Spinal cord (tissue), 10 donors: ENCODE measurements at places on chromosomes 16 and 17. TPM values are rescaled to one million over a fixed set of nuclear protein-coding genes. Genes with fewer than 3 reads are reported as not detected.

The KRT31 gene
- 0.15 TPM for polyA plus RNA-seq

GRCh38 chr16:85821390-85822135 lies 22.1 kb downstream of the COX4I1 start:
- no peak for DNase-seq

- no peak for DNase-seq
These were observed 193.2 kb upstream of the TNRC6C start for GRCh38 chr17:77765292-77765691.

The INPP5K gene
- polyA plus RNA-seq = 38.9 TPM

The LPO gene
- 0.83 TPM for polyA plus RNA-seq

DNA sequence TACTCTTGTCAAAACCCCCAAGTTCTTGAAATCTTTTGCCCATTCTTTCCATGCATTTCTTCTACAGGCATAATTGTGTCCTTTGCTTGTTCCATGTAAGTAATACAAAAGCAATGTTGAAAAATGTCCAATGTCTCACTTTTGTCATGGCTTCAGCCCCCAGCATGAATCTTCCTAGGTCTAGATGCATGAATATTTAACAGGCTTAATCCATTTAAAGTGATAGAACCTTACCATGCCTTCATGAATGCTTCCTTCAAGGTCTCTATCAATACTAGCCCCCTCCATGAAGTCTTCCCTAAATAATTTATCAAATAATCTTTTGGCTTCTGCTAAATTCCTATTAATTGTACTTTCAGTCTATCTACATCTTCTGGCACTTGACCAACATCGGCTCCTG lies 46.1 kb upstream of the ANKFY1 start:
- no peak for DNase-seq

The TEX19 gene
- not detected for polyA plus RNA-seq

- DNase-seq = no peak
These were observed 25.4 kb downstream of the CRAMP1 start for GRCh38 chr16:1637526-1637925.

The RPL19 gene
- 1,292 TPM for polyA plus RNA-seq

GRCh38 chr16:8572919-8573724 lies 17.2 kb downstream of the TMEM114 start:
- no peak for DNase-seq

GRCh38 chr16:67395105-67395457 lies 1.8 kb upstream of the TPPP3 start:
- no peak for DNase-seq

GRCh38 chr16:54911079-54911478 lies 19.6 kb upstream of the IRX5 start:
- DNase-seq = no peak

DNA sequence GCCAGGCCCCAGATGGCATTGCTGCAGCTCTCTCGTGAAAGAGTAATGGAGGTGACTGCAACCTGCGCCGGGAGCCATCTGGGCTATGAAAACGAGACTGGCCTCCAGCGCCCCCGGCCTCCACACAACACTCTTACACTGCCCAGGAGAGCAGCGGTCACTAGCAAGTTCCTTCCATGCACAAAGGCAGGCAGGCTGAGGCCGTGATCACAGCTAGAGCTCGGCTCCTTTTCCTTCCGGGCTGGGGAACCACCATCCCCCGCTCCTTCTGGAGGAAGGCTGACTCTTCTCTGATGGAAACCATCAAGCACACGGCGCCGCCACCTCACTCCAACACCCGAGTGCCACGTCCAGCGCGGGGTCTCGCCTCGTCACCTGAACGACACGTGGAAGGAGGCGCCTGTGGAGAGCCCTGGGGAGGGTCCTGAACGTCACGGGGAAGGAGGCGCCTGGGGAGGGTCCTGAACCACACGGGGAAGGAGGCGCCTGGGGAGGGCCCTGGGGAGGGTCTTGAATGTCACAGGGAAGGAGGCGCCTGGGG lies 61.9 kb downstream of the KLHDC4 start:
- DNase-seq = no peak

DNA sequence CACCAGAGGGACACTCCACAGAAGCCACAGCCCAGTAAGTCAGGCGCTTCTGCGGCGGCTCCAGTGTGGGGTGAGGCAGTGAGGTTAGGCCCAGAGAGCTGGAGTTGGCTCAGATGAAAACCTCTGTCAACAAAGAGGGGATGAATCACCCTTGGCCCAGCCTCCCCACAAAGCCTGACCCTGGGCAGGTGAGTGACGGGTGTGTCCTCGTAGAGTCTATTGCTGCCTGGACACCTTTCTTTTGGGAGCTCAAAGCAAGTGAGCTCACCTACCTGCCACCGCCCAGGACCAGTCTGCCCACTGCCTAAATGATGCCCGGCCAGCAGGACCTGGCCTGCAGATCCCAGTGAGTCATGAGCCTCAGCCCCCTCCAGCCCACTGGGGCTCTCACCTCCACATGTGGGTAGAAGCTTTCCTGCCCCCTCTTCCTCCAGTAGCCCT lies 24.9 kb upstream of the DBNDD1 start:
- no peak for DNase-seq

The TERB1 gene
- polyA plus RNA-seq = not detected

GRCh38 chr16:12580809-12581208 lies 222.9 kb downstream of the CPPED1 start:
- DNase-seq = no peak

GRCh38 chr16:15599303-15600070 lies 43.5 kb downstream of the MARF1 start:
- DNase-seq = no peak

DNA sequence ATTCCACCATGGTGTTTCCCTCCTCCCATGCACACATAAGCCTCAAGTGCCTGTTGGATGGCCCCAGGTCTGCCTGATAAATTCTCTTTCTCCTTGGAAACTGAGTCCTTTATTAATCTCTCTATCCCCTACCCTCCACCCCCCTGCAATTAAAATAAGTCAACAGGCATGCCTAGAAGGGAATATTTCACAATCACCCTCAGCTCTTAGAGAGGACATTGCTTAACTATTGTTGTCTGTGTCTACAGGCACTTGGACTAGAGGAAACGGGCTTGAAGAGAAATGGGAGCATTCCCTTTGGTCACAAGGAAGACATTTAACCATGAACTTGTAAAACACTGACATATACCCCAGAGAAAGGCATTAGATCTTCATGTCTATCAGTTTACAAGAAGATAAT lies 39.5 kb downstream of the RCVRN start:
- DNase-seq = no peak

GRCh38 chr17:71067669-71068407 lies 898.5 kb downstream of the KCNJ2 start:
- no peak for DNase-seq

GRCh38 chr16:10256784-10257641 lies 74.8 kb upstream of the GRIN2A start:
- peak; percentile 34 for DNase-seq

GRCh38 chr16:3460121-3460520 lies 16.6 kb downstream of the NAA60 start:
- no peak for DNase-seq

DNA sequence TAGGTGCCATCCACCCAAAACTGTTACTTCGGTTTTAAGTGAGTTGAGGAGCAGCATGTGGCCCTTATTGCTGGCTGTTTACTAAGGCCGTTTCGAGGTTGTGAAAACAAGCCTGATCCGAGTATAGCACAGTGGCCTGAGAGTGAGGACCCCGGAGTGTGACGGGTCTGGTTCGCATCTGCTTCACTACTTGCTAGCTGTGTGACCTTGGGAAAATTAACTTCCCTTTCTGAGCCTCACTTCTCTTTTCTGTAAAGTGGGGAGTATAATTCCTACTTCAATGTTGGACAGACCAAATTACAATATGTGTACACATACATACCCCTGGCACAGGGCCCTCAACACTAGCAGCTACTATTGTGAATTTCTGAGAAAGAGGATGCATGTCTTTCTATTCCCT lies 11.7 kb upstream of the HEATR6 start:
- DNase-seq = no peak

- peak; percentile 53 for DNase-seq
These were observed 849.8 kb upstream of the RBFOX1 start for GRCh38 chr16:6482696-6483468.

DNA sequence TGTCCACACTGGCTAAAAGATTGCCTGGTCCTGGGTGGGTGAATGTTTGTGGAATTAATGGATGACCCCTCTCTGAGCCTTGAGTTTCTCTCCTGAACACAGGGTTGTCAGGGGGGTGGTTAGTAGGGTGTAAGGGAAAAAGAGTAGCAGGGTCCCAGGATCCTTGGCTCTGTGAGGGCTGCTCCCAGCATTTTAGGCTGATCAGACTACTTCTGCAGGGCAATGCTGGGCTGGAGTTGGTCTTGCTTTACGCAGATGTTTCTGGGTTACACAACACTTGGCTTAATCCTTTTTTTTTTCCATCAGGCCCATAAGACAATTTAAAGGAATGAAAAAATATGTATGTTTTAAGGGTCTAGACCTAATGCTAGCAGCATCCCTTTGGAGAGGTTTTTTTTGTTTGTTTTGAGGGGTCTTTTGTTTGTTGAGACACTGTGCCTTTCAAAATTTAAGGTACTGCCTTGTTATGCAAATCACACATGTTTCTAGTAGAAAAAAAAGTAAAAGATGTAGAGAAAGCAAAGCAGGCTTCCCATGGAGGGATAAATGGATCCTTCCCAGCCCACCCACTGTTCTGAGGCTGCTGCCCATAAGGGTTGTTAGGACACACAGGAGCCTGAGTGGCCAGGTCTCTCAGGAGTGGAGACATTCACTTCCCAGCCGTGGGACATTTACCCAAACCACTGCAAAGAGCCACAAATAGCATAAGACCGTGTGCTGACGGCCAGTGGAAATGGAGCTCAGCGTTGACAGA lies 225.6 kb upstream of the HSBP1 start:
- no peak for DNase-seq

DNA sequence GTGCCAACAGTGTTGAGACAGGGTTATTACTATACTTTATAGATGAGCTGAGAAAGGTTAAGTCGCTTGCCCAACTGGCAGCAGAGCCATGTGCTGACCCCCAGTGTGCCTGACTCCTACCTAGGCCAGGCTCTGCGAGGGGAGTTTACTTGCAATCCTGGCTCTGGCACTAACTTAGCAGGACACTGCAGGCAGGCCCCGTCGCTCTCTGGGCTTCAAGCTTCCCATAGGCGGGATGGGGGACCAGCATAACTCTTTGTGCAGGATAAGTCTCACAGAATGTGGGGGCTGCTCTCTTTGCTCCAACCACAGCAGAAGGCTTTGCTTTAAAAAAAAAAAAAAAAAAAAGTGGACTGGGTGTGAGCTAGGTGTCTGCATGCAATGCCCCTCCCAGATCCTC lies 102.7 kb downstream of the GNAO1 start:
- no peak for DNase-seq

GRCh38 chr17:48179071-48179945 lies 71.7 kb downstream of the SNX11 start:
- no peak for DNase-seq

The HYDIN gene
- polyA plus RNA-seq = 17.2 TPM

- DNase-seq = no peak
These were observed 255.1 kb downstream of the MAP2K6 start for GRCh38 chr17:69669441-69670178.

The LITAFD gene
- polyA plus RNA-seq = 0.33 TPM

DNA sequence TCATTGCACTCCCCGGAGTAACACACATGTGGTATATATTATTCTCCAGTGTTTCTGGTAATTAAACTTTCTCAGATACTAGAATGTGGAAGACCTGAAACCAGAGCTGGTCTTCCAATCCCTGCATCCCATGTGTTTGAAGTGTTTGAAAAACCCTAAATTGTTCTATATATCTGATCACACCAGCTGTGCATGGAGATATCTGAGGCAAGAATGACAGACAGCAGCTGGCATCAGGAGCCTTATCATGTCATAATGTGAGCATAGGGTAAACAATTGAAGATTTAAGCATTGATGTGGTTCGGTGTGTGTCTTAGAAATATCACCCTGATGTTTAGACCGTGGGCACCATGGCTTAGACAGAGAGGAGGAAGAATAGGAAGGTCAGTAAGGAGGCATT lies 251.0 kb downstream of the CDH11 start:
- no peak for DNase-seq

GRCh38 chr16:53558710-53559109 lies 55.7 kb upstream of the AKTIP start:
- DNase-seq = no peak

DNA sequence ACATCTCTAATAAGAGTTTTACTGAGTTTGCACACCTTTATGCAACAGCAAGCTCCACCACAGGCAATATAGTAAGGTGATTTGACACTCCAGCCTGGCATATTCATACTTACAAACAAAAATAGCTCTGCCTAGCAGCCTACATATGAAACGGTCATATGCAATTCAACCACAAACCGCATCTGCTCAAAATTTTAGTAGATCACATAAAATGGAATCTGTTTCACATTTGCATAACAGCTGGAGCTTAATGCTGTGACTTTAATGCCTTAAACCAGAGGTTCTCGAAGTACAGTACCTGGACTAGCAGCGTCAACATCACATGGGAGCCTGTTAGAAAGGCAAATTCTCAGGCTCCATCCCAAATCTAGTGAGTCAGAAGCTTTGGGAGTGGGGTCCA lies 578.4 kb downstream of the CDH11 start:
- DNase-seq = peak; percentile 49

The PIPOX gene
- polyA plus RNA-seq = 10.2 TPM

- no peak for DNase-seq
These were observed 74.6 kb downstream of the SYCE1L start for GRCh38 chr16:77273815-77274214.

- no peak for DNase-seq
These were observed at the start of gene CENPV for GRCh38 chr17:16353317-16354174. Gene CENPV, minus strand, starts transcription at chr17:16353469. Its CDS starts 33 bp downstream, at chr17:16353436.

The SMTNL2 gene
- polyA plus RNA-seq = 12.8 TPM

The RHOT2 gene
- polyA plus RNA-seq = 115 TPM

The SLX1B gene
- 2.6 TPM for polyA plus RNA-seq

The GPR142 gene
- polyA plus RNA-seq = 0.43 TPM

- DNase-seq = no peak
These were observed 6.7 kb downstream of the RHBDF1 start for GRCh38 chr16:65745-66144.

DNA sequence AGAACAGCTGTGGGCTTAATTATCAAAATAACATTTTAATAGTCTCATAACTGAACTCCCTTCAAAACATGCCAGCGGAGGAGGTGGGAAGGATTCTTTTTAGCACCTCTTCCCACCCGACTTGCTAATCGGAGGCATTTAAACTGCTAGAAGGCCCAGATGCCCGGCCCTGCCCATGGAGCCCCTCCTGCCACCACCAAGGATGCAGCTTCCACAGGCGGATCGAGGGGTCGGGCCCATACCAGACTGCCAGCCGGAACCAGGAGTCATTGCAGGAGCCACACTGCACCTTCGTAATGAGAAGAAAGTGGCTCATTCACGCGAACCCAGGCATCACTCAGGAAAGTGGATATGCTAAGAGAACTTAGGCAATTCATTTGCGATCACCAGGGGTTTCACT lies 201.2 kb downstream of the C16orf78 start:
- no peak for DNase-seq

The ZNF205 gene
- 26.4 TPM for polyA plus RNA-seq

The TNP2 gene
- polyA plus RNA-seq = not detected

DNA sequence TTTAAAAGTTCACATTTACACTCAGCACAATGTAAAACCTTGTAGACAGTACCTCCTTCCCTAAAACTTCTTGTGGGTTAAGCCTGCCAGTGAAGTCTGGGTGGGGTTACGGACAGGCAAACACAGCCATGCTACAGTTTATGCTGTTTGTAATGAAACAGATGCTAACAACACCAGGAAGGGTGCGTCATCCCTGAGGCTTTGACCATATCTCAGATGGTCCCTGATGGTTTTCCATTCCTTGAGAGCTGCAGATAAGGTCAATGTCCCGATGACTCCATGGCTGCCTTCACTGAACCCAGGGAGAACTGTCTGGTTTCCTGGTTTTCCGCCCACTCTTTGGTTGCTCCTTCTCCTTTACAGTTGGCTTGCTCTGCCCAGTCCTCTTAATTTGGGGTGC lies 29.1 kb downstream of the GAS7 start:
- no peak for DNase-seq

- no peak for DNase-seq
These were observed 1.9 kb upstream of the FGF11 start for GRCh38 chr17:7437369-7437863.
